ENCODE measurements at places on chromosomes 6 and 20. TPM values are rescaled to one million over a fixed set of nuclear protein-coding genes. Genes with fewer than 3 reads are reported as not detected.

GRCh38 chr20:16098890-16099639 lies 474.2 kb downstream of the KIF16B start:
- DNase-seq: no peak

KIAA0408 gene
- total RNA-seq: 3.5 TPM

HTR1E gene
- total RNA-seq: not detected

PI16 gene
- total RNA-seq: not detected

MLN gene
- total RNA-seq: not detected

FUCA2 gene
- total RNA-seq: 47.3 TPM

WFDC8 gene
- total RNA-seq: not detected

GPX5 gene
- not detected for total RNA-seq

CD93 gene
- 16.5 TPM for total RNA-seq

OOEP gene
- total RNA-seq: not detected
